ENCODE measurements at places on chromosomes 4 and X. TPM values are rescaled to one million over a fixed set of nuclear protein-coding genes. Genes with fewer than 3 reads are reported as not detected.

Gene RPA4
- 0.43 TPM for total RNA-seq

Gene HTN1
- not detected for total RNA-seq

Gene LONRF3
- total RNA-seq: not detected

Gene CTAG1A
- total RNA-seq: not detected

Gene CCDC158
- not detected for total RNA-seq

Gene MAML3
- 4.3 TPM for total RNA-seq

Gene RAB33A
- total RNA-seq: 27.7 TPM

Gene TMEM47
- not detected for total RNA-seq

Gene PNMA6F
- total RNA-seq: not detected

Gene SULT1B1
- total RNA-seq: 4.7 TPM

Gene KCNE5
- 0.32 TPM for total RNA-seq

Gene PCGF3
- total RNA-seq: 33.8 TPM

Gene ZNF732
- not detected for total RNA-seq

Gene C4orf50
- 0.59 TPM for total RNA-seq

Gene GLUD2
- 0.30 TPM for total RNA-seq
